ENCODE measurements at places on chromosomes 16 and 17.

DNA sequence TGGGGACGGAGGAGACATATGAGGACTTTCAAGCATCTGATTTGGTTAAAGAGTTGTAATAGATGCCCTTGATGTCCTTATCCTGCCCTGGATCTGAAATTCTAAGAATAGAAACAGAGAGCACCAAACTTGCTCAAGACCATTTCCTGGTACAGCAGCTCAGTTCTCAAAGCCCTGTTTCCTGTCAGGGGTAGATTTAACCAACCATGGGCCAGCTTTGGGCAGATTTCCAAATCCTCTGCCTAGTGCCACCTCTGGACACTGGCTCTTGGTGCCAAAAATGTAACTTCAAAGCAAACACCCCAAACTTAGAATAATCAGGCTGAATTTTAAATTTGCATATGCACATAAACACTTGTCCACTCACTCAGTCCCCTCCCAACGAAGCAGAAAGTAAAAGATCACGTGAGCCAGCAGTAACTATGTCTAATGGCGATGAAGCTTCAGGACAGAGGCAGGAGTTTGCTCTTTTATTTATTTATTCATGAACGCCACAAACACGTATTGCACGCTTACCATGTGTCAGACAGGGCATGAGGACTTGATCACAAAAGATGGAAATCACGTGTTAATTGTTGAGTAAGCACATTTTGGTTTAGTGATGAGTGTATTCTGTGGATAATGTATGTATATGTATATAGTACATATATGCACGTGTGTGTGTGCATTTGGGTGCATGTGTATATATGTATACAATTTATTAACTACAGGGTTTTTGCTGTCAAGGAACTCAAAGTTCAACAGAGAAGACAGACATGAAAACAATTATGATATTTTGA lies 23.1 kb upstream of the SDK2 start:
- no peak for DNase-seq

DNA sequence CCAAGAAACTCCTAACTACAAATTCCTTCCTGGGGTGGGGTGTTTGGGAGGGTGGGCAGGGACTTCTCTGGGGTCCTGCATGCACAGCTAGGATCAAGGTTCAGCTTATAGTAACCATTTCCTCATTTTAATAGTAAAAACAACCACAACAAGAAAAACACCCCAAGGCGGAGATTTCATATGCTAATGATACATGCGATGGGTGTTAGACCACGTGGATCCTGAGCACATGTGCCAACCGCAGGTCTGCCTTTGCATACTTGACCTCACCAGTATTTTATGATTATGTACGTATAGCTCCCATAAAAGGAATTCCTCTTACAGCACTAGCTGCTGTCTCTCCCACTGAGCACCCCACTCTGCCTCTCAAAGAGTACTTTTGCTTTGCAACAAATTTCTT lies 1.9 kb downstream of the KRTAP4-11 start:
- DNase-seq: no peak

DNA sequence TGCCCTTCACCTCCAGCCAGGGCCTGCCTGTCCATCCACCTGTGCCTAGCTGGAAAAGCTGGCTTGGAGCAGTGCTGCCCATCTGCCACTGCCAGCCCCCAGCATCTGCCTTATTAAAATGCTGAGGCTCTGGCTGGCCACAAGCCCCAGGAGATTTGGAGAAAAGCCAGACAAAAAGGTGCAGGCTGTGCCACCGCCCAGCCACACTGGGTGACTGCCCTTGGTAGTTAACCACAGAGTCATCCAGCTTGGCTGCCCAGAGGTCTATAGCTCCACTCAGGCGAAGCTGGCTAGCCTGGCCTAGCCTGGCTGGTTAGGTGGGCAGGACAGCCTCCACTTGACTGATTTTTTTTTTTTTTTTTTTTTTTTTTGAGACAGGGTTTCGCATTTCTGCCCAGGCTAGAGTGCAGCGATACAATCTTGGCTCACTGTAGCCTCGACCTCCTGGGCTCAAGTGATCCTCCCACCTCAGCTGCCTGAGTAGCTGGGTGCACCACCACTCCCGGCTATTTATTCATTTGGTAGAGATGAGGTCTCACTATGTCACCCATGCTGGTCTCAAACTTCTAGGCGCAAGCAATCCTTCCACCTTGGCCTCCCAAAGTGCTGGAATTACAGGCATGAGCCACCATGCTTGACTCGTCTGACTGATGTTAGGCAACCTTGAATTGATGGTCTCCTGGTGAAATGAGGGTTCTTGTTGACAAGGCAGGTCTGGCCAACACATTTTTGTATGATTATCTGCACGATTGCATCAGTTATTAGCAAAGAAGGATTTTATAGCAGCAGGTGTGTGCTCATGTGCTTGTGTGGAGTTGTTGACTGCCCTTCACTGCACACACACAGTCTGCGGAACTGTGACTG lies 103.8 kb downstream of the RAB11FIP4 start:
- DNase-seq: no peak

DNA sequence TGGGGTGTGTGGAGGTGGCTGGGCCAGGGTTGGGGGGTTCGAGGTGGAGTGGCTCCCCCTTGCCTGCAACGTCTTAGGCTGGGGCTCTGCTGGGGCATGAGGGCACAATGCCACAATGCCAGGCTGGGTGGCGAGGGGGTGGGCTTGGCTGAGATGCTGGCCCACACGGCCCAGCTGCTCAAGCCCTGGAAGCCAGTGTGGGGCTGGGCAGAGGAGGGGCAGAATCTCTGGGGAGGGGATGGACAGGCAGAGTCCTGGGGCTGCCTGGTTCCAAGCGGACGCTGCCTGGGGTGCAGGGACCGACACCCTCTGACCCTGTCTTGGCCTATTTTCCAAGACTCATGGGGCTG lies 37.5 kb upstream of the SSTR5 start:
- no peak for DNase-seq

- DNase-seq: no peak
These were observed 29.4 kb upstream of the ATP2A3 start for GRCh38 chr17:3993493-3994220.

DNA sequence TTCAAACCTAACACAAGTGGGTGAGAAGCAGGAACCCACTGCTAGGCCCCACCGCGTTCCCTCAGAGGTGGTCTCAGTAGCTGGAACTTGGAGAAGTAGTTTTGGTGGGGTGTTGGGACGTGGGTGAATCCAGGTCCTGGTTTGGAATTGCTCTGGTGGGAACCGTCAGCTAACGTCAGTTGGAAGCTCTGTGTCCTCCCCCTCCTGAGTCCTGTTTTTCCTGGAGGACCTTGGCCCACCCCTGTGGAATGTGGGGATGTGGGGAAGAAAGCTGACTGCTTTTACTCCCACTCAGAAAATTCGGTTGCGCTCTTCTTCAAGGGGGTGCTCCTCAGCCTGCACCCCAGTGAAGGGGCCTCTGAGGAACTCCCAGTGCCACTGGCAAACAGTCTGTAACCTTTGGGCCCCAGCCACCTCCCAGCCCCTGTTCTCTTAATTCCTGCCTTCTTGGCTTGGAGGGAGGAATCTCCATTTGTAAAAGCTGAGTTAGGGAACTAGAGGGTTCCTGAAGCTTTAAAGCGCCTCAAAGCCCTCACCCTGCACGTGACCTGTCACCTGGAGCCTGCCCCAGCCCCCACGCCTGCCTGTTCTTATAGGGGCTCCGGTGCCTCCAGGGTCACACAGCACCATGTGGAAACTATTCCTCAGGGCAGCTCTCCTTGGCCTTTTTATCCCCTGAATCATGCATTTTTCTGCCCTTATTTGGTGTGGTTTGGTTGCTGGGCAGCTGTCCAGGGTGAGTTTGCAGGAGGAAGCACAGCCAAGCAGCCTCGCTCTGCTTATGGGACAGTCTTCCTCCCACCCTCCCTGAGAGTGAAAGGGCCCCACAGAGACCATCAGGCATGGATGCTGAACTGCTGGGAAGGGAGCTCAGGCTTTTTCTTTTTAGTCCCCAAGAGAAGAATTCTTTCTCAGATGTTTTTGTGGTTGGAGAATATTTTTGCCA lies 16.2 kb upstream of the NAGLU start:
- peak; percentile 99 for DNase-seq

GRCh38 chr17:42050393-42051012 lies at the start of gene C17orf113:
Gene C17orf113, minus strand, starts transcription at chr17:42050601. Its CDS starts 7,225 bp downstream, at chr17:42043376.
- DNase-seq: peak; percentile 50

DNA sequence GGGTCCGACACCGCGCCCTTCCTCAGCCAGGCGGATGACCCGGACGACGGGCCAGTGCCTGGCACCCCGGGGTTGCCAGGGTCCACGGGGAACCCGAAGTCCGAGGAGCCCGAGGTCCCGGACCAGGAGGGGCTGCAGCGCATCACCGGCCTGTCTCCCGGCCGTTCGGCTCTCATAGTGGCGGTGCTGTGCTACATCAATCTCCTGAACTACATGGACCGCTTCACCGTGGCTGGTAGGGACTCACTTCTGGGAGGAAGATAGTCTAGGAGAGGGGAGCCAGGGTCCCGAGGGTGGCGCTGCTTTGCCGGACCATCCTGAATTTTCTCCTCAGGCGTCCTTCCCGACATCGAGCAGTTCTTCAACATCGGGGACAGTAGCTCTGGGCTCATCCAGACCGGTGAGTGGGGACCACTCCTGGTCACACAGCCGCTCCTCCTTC lies 601 bp downstream of the SPNS1 start:
- peak; percentile 22 for DNase-seq

- DNase-seq: no peak
These were observed 10.2 kb upstream of the CBX8 start for GRCh38 chr17:79806863-79807720.

- peak; percentile 90 for DNase-seq
These were observed 1.6 kb upstream of the PPP1R9B start for GRCh38 chr17:50151937-50152547.
